ENCODE measurements at places on chromosomes 2 and 18.
A peak's percentile ranks its signal among the peaks of the same experiment; 100 is the strongest.

DNA sequence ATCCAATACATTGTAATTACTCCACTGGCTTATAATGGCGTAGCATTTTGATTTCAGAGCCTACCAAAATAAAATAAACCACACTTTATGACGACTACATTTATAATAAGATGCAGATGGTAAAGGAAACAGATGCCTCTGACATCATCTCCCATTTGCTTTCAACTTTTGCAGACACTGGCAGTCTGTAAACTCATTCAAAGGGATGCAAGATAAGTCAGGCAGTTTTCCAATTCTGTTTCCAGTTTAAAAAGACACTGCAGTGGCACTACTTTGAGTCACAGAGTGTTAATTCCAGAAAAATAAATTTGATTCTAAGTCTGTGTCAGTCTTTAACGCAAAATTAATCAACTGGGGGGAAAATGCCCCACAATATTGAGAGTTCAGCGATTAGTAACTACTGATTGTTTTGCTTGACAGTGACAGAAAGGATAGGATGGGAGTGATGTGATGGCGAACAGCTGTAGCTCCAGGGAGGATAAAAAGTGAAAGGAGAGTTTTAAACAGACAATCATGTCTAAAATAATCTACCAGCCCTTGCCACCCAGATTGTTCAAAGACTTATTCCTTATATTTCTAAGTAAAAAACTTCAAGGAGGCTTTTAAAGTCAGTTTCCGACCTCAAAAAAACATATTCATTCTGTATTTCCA is 6.7 kb downstream of the DSEL start:
- peak; percentile 79 for DNase-seq

DNA sequence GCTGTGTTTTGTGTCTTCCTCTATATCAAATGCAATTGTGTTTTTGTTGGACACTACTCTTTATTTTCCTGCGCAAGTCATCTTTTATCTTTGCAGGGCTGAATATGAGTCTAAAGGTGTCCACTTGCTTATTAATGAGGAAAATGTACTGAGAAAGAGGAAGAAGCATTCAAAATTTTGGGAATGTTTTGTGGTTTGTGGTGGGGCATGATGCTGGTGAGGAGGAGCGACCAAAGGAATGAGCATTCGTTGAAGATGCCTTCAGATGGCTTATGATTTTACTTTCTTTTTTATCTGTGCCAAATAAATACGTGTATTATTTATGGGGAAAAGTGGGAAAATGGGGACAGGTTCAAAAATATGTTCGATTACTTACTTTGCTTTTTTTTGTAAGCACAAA is 63.9 kb upstream of the SMIM21 start:
- DNase-seq: no peak

DNA sequence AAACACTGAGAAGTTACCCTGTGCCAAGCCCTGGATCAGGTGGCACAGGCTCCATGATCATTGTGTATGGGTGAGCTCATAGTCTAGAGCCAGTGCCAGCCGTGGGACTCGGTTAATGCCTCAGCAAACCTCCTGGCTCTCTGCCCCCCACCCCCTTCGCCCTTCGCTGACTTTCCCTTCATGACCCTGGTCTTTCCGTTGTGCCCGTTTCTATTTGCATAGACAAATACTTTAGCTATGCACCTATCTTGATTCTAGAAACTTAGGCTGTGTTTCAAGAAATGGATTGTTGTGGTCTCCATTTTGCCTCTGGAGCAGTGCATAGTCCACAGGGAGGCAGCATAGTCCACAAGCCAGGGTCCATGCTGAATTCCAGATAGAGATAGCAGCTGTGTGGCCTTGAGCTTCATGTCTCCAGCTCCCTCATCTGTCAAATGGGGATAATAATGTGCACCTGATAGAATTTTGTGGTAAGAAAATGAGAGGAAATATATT is 44.8 kb upstream of the KDM3A start:
- peak; percentile 6 for DNase-seq

GRCh38 chr18:50806208-50806616 is 13.6 kb downstream of the MRO start:
- no peak for DNase-seq

- no peak for DNase-seq
These were observed 334.1 kb downstream of the RIT2 start for GRCh38 chr18:42781298-42781815.

- DNase-seq: no peak
These were observed 94.4 kb upstream of the MSH6 start for GRCh38 chr2:47688561-47688960.

- DNase-seq: no peak
These were observed 66.8 kb upstream of the SEC11C start for GRCh38 chr18:59072727-59073421.

DNA sequence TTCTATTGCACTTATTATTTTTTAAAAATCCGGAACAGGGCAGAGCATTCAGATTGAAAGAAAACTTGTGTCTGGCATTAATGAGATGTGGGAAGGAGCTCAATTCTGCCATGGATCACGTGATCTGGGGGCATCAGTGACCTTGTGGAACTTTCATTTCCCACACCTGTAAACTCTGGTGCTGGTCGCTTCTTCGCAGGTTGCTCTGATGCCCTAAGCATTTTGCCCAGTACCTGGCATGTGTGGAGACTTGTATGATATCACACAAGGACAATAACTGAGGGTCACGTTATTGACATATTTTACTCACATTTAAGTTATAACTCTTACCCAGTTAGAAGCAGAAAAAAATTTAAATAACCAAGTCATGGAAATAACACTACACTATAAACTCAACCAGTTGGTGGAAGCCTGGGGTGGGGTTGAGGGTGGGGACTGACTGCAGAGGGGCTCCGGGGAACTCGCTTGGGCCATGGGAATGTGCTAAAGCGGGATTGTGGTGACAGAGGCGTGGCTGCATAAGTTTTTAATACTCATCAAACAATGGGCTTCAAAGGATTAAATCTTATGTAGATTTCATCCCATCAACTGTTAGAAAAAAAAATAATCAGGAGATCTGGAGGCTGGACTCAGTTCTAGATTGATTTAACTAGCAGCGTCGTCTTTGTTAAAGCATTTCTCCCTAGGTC is 36.5 kb downstream of the ST3GAL5 start:
- DNase-seq: no peak

DNA sequence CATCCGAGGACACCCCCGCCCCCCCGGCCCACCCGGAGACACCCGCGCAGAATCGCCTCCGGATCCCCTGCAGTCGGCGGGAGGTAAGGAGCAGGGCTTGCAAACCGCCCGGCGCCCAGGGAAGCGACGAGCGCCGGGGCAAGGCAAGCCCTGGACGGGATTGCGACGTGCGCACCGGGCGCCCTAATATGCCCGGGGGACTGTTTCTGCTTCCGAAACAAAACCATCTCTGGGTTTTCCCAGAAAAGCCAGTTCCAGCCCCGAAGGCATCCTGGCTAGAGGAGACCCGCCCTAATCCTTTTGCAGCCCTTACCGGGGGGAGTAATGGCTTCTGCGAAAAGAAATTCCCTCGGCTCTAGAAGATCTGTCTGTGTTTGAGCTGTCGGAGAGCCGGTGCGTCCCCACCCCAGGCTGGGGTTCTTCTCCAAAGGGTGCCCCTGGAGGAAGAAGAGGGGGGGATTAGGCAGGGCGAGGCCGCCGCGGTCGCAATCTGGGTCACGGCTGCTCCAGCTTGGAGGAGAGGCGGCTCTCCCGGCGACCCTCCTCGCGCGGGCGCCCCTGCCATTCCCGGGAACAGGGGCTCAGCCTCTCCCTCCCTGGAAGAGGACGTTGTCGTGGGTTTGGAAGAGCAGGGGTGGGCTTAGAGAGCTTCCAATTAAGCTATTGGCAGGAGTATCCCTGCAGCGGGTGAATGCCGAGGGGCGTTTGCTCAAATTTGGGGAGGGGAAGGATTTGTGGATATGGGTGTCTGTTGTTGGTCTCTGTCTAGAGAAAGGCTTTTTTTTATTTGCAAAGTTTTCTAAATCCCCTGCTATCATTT is 521 bp downstream of the MYCN start:
- DNase-seq: no peak

DNA sequence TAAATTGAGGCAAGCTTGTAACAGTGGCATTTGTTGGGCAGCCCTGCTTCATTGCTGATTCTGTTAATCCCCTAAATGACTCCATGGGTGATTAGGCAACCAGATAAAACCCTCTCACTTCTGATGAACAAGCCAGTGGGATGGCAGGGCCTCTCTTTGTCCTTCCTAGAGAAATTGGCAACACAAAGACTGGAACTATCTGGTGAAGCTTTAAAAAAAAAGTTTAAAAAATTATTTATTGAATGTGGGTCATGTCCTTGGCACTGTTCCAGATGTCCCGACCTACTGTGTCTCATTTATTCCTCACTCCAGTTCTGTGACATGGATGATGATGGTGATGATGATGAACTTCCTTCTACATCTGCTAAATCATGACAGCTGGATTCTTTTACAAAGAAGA is 30.8 kb downstream of the NRP2 start:
- DNase-seq: peak; percentile 22

All from fibroblast of skin of right quadriceps (primary cell).